ENCODE measurements at places on chromosomes 1 and 21.

- DNase-seq, result no peak
Measured at GRCh38 chr21:42841156-42841915, 38.0 kb downstream of the WDR4 start.

GRCh38 chr1:180144659-180145357 is 9.9 kb upstream of the QSOX1 start:
- DNase-seq, result no peak

DNA sequence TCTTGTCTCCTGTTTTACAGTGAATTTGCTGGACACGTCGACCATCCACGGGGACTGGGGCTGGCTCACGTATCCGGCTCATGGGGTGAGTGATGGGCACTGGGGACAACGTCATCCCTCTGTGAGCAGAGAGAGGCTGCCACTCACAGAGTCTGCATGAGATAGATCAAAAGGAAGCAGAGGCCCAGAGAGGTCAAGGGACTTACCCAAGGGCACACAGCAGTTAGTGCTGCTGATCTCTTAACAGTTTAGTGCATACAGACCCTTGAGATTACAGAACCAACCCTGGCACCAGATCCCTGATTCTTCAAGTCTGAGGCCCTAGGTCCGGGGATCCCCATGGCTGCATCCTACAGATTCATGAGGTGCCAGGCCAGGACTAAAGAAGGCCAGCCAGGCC is 6.0 kb downstream of the EPHA8 start:
- no peak for DNase-seq

DNA sequence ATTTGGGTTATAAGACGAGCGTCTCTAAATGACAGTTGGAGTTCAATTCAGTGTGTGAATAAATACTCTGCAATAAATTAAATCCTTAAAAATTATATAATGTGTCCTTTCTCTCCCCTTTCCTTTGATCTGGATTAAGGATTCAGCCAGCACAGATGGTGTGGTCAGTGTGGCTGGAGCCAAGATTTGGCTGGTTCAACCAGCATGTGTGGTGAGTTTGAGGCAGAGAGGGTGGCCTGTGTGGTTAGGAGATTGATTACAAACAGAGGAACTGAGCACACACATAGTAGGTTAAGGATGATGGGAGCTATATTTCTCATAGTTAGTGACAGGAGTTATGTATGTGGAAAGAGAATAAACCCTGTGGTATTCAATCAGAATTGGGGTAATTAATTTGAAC is 14.2 kb upstream of the AMIGO1 start:
- DNase-seq, result no peak

GRCh38 chr1:36128126-36128904 is 3.3 kb upstream of the COL8A2 start:
- no peak for DNase-seq

- DNase-seq, result no peak
Measured at GRCh38 chr1:109114342-109114674, 393 bp downstream of the ELAPOR1 start.

DNA sequence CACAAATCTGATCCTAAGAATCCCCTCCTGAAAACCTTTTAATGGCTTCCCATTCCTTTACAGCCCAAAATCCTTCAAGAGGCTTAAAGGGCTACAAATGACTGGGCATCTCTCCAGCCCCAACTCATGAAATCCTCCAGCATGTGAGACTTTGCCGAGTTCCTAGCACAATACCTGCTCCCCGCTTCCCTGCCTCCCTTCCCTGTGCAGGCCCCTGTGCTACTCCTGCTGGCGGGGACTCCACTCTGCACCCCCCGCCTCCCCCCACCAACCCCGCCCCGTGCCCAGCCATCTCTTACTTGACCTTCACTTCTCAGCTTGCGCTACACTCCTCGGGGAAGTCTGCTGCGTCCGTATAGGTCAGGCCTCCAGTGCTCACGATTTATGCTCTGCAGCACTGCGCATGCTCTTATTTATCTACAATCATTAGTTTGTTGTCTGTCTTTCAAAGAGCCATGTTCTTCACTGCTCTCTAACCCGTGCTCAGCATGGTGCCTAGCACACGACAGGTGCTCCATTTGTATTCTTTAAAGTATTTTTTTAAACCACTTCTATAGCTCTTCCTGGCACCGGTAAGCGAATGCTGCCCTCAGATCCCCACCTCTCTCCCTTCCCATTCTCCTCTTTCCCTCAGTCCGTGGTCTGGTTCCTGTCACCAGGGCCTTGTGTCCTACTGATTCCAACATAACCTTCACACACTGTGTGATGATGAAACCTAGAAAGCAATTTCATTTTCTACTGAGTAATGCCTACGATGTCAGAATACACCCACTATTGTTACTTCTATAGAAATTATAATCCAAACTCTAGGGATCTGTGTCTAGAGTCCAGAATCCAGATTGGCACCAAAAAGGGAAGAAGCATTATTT is 37.5 kb upstream of the PLA2G2C start:
- DNase-seq, result no peak

DNA sequence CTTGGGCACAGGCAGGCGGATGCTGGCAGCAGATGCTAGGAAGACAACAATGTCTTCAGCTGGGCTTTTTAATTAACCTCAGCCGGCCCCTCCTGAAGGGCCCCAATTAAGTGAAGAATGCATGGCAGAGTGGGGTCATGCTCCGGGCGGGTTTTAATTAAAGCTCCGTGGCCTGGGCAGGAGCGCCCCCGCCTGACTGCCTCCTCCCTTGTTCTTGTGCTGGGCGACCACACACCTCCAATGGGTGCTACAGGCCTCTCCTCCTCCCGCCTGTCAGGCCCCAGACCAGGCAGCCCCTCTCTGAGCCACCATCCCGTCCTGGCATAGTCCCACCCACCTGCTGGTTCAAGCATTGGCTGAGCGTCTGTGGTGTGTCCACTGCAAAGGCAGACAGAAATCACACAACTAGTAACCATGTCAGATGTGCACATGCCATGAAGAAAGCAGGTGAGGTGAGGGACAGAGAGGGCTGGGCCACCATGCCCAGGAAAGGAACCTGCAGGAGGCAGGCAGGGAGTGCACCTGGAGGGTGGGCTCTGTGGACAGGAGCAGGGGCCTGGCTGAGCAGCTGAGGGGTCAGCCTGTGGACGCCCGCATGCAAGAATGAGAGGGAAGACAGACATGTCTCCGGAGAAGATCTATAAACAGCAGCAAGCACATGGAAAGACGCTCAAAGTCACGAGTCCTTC is 8.5 kb upstream of the ARF1 start:
- DNase-seq, result no peak

DNA sequence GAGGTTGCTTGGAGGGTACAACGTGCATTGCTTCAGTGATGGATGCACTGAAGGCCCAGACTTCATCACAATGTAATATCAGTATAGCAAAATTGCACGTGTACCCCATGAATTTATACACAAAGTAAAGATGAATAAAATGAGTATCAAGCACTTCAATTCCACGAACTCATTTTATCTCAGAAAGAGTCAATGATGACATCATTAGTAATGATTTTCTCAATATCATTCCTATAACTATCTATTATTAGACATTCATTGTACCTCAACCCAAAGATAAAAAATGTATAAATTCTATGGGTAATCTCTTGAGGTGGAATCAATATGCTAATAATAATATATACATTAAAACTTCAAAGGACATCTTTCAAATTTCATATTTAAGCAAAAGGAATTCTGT is 208.4 kb downstream of the COL11A1 start:
- no peak for DNase-seq

- no peak for DNase-seq
Measured at GRCh38 chr1:179141592-179142251, 59.9 kb downstream of the TOR3A start.

DNA sequence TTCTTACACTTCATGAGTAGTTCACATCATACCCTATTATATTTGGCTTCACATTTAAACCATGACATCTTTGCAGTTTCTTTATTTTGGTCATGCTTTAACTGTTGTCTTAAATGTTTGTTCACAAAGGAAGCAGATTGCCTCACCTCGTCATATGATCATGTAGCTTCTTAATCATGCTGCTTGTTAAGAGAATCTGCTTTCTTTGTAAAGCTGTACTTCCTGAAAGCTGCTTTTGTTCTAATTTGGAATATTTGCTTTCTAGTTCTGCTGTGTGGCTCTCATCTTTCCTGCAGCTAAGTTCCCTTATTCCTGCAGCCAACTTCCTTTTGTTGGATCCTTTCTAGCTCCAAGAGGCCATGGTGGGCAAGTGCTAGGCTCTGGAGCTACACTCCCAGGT is 62.9 kb upstream of the SIM2 start:
- DNase-seq, result no peak

GRCh38 chr21:33116676-33117075 is 46.7 kb downstream of the OLIG1 start:
- DNase-seq, result no peak

GRCh38 chr1:193011406-193011805 is 47.8 kb downstream of the UCHL5 start:
- no peak for DNase-seq

DNA sequence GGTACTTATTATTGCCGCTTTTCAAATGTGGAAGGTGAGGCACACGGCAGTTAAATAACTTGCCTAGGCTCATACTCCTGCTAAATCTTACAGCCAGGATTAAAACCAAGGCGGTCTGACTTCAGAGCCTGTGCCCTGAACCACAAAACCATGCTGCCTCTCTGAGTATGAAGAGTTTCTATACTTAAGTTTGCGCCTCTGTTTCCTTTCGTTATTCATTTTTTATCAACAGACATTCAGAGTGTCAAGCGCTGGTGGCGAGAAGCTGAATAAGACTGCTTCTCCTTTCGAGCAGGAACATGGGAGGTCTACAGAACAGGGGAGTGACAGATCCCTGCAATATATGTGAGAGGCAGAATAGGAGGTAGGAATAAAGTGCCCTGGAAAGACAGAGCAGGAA is 96.0 kb upstream of the DUSP10 start:
- no peak for DNase-seq

- no peak for DNase-seq
Measured at GRCh38 chr1:66436378-66437135, 97.4 kb upstream of the SGIP1 start.

All from NCI-H446 (cell line).